Activated CD4-positive, alpha-beta T cell treated with anti-CD3 and anti-CD28 coated beads for 48 hours (primary cell): ENCODE measurements at places on chromosomes 13 and 19.

DNA sequence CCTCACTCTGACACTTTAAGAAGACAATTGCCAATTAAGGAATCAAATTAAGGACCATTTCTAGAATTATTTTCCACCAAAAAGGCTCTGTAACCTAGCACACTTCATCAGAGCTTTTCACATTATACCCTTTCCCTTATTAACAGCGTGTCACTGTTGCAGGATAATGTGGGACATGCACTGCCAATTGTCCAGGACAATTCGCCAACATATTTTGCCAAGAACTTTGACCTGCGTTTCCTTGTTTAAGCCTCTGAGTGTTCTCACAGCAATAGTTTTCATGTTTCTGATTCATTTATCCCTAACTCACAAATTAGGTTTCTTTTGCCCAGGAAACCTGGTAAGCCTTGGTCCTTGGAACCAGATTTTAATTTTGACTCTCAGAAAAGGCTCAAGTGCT is 13.3 kb downstream of the COL4A1 start:
- DNase-seq: no peak

DNA sequence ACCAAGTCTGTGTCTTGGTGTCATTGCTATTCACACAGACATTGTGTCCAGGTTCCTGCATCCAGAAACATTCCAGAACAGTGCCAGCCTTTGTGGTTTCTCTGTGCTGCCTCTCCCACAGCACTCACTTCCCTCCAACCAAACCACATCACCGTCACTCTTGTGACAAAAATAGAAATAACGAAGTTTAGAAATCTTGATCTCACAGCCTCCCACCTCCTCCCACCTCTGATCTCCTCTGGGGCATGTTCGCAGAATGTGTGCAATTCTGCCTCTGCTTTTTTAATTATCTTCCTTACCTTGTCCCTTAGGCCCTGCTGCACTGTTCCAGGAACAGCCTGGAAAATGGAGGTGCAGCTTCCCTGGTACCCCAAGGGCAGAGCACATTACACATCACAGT is 8.7 kb upstream of the SERPINE3 start:
- DNase-seq: no peak

- DNase-seq: no peak
Measured at GRCh38 chr19:1007399-1008251, 7.4 kb downstream of the GRIN3B start.

GRCh38 chr13:49652355-49653305 is 24.3 kb downstream of the ARL11 start:
- DNase-seq: peak; percentile 38

- DNase-seq: no peak
Measured at GRCh38 chr19:31354316-31354715, 5.1 kb upstream of the TSHZ3 start.
